ENCODE measurements at places on chromosomes 7 and 10.

DNA sequence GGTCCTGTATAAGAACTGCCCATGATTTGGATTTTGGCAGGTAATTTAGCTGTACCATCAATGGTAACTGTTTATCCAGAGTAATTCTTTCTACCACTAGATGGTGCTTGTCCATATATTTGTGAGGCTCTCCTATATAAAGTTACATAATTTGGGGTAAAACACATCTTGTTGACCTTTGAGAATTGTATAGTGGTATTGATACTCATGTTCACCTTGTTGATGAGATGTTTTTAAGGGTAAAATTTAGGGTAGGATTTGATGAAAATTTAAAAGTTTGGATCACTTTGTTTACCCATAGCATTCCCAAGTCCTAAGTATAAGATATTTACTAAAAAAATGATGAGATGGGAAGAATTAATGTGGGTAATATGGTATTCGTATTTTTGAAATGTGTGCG is 31.6 kb downstream of the ST7 start:
- H3K4me1 ChIP-seq: peaks cover 2% of the 10 kb centered on the region
- DNase-seq: peak; percentile 28
- H3K4me3 ChIP-seq: no peak overlapping the region
- H3K27ac ChIP-seq: no peak overlapping the region
- no peaks in the 10 kb centered on the region for H3K36me3 ChIP-seq

- H3K4me1 ChIP-seq: peaks cover 3% of the 10 kb centered on the region
- H3K27ac ChIP-seq: peak overlapping the region; percentile 90
- no peak for DNase-seq
- no peaks in the 10 kb centered on the region for H3K27me3 ChIP-seq
- peak overlapping the region; percentile 88 for H3K4me3 ChIP-seq
- peaks cover 8% of the 10 kb centered on the region for H3K36me3 ChIP-seq
Measured at GRCh38 chr7:155644971-155645509, 579 bp downstream of the RBM33 start.

- H3K4me1 ChIP-seq: no peaks in the 10 kb centered on the region
- H3K27me3 ChIP-seq: peaks cover 38% of the 10 kb centered on the region
- H3K27ac ChIP-seq: no peak overlapping the region
- no peak for DNase-seq
Measured at GRCh38 chr10:47349941-47350371, 1.8 kb downstream of the RBP3 start.

GRCh38 chr10:79310200-79310865 is 36.9 kb upstream of the PPIF start:
- no peak overlapping the region for H3K27ac ChIP-seq
- DNase-seq: no peak
- no peaks in the 10 kb centered on the region for H3K27me3 ChIP-seq

DNA sequence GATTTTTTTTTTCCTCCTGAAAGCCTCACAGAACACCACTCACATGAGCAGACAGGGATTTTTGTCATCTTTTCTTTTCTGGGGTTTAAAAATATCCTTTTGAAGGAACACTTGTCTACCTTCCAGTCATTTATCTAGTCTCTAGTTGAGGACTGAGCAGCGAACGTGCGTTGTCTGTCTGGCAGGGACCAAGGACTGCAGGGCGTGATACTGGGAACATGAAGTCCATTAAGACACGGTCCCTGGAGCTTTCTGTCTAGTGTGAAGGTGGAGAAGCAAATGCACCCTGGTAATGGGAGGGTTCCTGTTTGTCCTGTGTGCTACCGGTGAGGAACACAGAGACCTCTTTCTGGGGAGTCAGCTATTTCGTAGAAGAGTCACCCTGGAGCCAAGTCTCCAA is 207.4 kb downstream of the TMEM178B start:
- no peaks in the 10 kb centered on the region for H3K4me1 ChIP-seq
- DNase-seq: no peak
- no peaks in the 10 kb centered on the region for H3K36me3 ChIP-seq
- H3K27ac ChIP-seq: no peak overlapping the region

GRCh38 chr10:71522442-71523144 is 125.9 kb downstream of the CDH23 start:
- peaks cover 27% of the 10 kb centered on the region for H3K27me3 ChIP-seq
- no peak overlapping the region for H3K4me3 ChIP-seq
- H3K4me1 ChIP-seq: no peaks in the 10 kb centered on the region
- H3K36me3 ChIP-seq: no peaks in the 10 kb centered on the region
- no peak overlapping the region for H3K27ac ChIP-seq

GRCh38 chr10:113630929-113631533 is 32.8 kb downstream of the NRAP start:
- H3K36me3 ChIP-seq: no peaks in the 10 kb centered on the region
- no peaks in the 10 kb centered on the region for H3K4me1 ChIP-seq
- no peak overlapping the region for H3K4me3 ChIP-seq
- H3K27ac ChIP-seq: no peak overlapping the region

- peaks cover 2% of the 10 kb centered on the region for H3K36me3 ChIP-seq
- DNase-seq: no peak
- no peak overlapping the region for H3K27ac ChIP-seq
- no peaks in the 10 kb centered on the region for H3K4me1 ChIP-seq
- no peak overlapping the region for H3K4me3 ChIP-seq
Measured at GRCh38 chr7:98162758-98163157, 48.5 kb upstream of the BHLHA15 start.

GRCh38 chr10:60349426-60349825 is 40.2 kb downstream of the ANK3 start:
- H3K36me3 ChIP-seq: no peaks in the 10 kb centered on the region
- H3K27ac ChIP-seq: no peak overlapping the region
- no peak overlapping the region for H3K4me3 ChIP-seq
- DNase-seq: no peak
- no peaks in the 10 kb centered on the region for H3K27me3 ChIP-seq
- peaks cover 7% of the 10 kb centered on the region for H3K4me1 ChIP-seq

DNA sequence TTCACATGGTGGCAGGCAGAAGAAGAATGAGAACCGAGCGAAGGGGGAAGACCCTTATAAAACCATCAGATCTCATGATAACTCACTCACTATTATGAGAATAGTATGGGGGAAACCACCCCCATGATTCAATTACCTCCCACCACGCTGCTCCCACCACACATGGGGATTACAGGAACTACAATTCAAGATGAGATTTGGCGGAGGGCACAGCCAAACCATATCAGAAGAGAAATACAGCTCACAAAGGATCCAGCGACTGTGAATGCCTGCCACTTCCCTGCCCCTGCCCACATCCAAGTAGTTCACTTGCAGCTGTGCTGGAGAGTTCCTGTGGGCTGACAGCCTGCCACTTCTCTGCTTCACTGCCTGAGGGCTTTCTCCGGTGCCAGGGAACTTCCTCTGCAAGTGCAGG is 148.7 kb downstream of the C7orf25 start:
- no peaks in the 10 kb centered on the region for H3K36me3 ChIP-seq
- H3K4me3 ChIP-seq: no peak overlapping the region
- no peaks in the 10 kb centered on the region for H3K4me1 ChIP-seq
- no peak overlapping the region for H3K27ac ChIP-seq
- DNase-seq: no peak

DNA sequence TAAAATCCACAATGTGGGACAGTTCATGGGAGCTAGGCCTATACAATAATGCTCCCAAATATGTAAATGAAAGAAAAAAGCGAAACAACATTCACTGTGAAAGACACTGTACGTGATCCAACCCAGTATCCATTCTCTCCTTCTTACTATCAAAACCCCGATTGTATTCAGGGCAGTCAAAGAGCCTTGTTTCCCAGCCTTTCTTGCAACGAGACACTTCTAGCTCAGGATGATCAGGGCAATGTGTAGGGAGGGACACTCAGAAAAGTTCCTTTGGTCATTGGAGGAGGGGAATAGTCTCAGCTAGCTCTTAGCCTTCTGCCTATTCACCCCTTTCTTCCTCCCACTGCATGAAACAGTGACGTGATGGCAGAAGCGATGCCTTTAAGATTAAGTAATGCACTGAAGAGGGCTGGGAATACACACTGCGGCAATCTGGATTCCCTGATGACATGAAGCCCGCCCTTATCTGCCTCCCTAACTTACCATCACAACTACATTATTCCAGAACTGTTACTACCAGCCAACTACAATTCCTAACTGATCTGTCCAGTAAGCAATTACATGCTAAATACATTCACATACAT is 27.3 kb downstream of the UBE2H start:
- no peak overlapping the region for H3K27ac ChIP-seq
- no peaks in the 10 kb centered on the region for H3K27me3 ChIP-seq
- peaks cover 4% of the 10 kb centered on the region for H3K4me1 ChIP-seq
- H3K4me3 ChIP-seq: no peak overlapping the region
- peaks cover 17% of the 10 kb centered on the region for H3K36me3 ChIP-seq

- H3K27me3 ChIP-seq: no peaks in the 10 kb centered on the region
- H3K27ac ChIP-seq: no peak overlapping the region
- H3K4me3 ChIP-seq: no peak overlapping the region
- peak; percentile 13 for DNase-seq
- H3K4me1 ChIP-seq: peaks cover 2% of the 10 kb centered on the region
Measured at GRCh38 chr7:92872701-92873100, 36.3 kb upstream of the CDK6 start.
